ENCODE measurements at places on chromosomes 16 and 17.

DNA sequence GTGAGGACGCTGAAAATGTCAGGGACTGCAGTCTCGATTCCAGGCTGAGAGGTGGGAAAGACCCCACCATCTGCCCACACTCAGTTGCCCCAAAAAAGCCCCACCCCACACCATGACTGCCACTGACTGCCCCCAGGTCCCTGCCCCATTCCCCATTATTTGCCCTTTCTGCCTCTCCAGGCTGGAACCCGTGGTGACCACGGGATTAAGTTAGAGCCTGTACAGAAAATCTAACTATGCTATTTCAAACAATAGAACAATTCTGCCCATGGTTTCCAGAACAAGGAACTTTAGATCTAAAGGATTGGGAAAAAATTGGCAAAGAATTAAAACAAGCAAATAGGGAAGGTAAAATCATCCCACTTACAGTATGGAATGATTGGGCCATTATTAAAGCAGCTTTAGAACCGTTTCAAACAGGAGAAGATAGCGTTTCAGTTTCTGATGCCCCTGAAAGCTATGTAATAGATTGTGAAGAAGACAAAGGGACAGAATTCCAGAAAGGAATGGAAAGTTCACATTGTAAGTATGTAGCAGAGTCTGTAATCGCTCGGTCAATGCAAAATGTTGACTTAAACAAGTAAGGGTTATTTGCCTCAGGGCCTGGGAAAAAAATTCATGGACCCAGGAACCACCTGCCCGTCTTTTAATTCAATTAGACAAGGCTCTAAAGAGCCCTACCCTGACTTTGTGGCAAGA lies 14.4 kb downstream of the FLYWCH1 start:
- no peak for DNase-seq

DNA sequence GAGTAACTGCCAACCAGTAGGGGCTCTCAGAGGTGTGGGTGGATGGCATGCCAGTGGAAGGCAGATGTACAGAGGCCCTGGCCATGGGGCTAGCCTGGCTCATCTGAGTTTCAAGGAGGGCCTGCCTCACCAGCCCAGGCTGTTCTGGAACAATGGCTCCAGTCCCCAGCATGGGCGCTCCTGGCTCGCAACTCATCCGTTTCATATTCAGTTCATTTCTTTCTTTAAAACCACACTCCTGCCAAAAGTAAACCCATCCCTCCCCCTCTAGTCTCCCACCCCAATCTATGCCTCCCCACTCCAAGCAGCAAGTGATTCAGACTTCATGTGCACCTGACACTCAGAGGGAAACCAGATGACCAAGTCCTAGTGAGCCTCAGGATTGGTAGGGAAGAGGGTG lies 2.4 kb downstream of the CCL13 start:
- no peak for DNase-seq

- peak; percentile 77 for DNase-seq
These were observed 22.1 kb downstream of the FCSK start for GRCh38 chr16:70476272-70477020.

GRCh38 chr17:9931144-9931741 lies 26.2 kb upstream of the RCVRN start:
- DNase-seq: no peak

- DNase-seq: peak; percentile 57
These were observed 1.2 kb downstream of the JPT1 start for GRCh38 chr17:75152922-75153779.

GRCh38 chr17:73998653-73999645 lies 204.5 kb upstream of the RPL38 start:
- peak; percentile 66 for DNase-seq

GRCh38 chr17:67999291-67999911 lies 3.1 kb upstream of the C17orf58 start:
- peak; percentile 14 for DNase-seq

DNA sequence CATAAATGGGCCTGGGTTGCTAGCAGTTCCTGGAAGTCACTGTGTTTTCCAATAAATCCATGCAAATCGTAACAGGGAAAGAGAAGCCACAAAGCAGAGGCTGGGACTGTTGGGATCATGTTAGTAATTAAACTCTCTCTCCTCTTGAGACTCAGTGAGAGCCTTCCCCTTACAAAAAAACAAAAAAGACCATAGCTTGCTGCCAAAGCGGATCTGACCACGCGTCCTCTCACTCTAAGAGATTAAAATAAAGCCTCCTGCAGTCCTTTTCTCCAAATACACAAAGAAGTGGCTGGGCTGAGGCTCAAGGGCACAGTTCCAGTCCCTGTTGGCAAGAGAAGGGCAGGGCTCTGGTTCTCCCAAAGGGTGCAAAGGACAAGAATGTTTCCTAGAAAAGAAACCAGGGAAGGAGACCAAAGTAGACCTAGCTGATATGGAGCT lies 38.5 kb downstream of the PIGL start:
- DNase-seq: no peak

GRCh38 chr17:56661906-56662305 lies 68.4 kb downstream of the NOG start:
- no peak for DNase-seq

DNA sequence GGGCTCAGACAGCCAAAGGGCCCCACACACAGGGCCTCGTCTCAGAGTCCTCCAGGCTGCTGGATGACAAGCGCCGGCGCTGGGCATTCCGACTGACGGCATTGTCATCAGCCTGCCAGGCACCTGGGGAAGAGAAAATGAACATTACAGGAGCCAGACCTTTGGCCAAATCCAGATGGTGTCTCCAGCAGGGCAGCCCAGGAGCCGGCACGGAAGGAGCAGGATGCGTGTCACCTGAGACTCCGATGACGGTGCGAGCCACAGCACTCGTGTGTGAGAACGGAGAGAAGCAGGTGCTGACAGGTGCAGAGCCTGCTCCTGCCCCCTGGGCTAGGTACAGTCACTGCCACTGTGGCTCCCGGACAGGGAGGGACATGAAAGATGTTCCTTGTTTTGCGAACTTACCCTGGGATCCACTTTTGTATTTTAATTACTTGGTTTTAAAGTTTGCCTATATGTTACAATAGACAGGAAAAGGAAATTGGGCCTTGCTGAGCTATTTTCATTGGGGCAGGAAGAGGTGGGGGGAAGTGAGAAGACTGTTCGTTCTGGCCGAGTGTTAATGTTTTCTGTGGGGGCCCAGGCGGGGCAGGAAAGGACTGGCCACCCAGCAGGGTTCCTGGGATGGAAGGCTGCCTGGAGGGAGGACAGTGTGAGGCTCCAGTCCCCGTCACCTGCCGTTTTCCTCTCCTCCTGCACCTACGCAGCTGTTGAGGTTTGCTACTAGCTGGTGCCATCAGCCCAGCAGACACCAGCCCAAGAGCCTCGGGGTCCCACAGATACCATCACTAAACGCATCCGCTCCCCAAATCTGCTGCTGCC lies 4.4 kb upstream of the FOXJ1 start:
- DNase-seq: no peak

DNA sequence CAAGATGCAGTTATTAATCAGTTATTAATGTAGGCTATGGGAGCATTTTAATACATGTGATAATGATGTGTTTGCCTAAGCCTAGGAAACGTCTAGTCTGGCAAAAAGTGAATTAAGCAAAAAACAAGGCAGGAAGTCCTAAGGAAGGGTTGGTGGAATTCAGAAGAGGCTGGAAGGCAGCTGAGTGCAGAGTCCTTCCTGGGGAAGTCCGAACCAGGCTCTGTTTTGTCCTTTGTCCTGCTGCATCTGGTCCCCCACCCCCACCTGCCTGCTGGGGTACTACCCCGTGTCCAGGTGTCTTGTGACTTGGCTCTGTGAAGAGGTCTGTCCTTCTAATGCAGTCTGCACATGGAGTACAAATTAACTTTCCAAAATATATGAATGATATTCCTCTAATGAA lies 1.5 kb upstream of the MYH10 start:
- no peak for DNase-seq

- DNase-seq: peak; percentile 21
These were observed 73.3 kb downstream of the AKAP1 start for GRCh38 chr17:57158325-57158724.

- DNase-seq: peak; percentile 68
These were observed 1.6 kb downstream of the MYO1C start for GRCh38 chr17:1490643-1491442.

DNA sequence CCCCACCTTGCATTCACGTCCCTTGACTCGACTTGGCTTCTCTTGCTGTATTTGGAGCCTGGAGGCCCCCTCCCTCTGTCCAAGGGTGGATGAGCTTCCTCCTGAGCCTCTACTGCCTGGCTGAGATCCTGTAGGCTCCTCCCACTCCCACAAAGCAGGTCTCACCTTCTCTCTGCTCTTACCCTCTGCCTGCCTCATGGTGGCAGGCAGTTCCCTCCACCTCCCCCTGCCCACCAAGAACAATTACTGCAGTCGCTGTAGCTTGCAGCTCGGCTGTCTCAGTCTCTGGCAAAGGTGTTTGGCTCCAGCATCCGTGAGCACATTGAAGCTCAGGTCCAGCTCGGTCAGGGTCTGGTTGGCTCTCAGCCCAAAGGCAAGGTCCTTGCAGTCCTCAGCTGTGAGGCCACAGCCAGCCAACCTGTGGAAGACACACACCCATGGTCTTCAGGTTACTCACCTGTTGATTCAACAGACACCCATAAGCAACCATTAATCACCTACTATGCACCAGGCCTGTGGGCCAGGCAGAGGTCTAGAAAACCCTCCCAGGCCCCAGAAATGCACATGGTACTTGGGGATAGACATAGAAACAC lies 42.6 kb downstream of the NLRP1 start:
- DNase-seq: no peak

DNA sequence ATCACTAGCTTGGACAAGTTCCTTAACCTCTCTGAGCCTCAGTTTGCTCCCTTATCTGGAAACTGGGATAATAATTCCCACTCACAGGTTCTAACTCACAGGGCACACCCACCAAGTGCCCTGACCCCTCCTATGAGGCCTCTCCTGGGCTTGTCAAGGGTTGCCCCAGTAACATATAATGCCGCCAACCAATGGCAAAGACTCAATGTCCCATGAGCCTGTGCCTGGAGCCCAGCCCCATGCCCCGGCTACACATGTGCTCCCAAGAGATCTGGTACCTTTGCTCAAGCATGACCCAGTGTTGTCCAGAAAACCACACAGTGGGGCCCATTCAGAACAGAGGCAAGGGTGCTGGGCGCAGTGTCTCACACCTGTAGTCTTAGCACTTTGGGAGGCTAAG lies 8.5 kb upstream of the FBXL19 start:
- no peak for DNase-seq

GRCh38 chr17:33582661-33583060 lies 289.6 kb upstream of the ASIC2 start:
- no peak for DNase-seq

- no peak for DNase-seq
These were observed 1.9 kb downstream of the ATP1B2 start for GRCh38 chr17:7652388-7653356.

All from Daoy (cell line).